ENCODE measurements at places on chromosomes 12 and 14.

- H3K27ac ChIP-seq = no peak overlapping the region
- H3K4me3 ChIP-seq = no peak overlapping the region
- no peaks in the 10 kb centered on the region for H3K36me3 ChIP-seq
Observed at GRCh38 chr12:90216815-90217214, 508.2 kb upstream of the ATP2B1 start.

DNA sequence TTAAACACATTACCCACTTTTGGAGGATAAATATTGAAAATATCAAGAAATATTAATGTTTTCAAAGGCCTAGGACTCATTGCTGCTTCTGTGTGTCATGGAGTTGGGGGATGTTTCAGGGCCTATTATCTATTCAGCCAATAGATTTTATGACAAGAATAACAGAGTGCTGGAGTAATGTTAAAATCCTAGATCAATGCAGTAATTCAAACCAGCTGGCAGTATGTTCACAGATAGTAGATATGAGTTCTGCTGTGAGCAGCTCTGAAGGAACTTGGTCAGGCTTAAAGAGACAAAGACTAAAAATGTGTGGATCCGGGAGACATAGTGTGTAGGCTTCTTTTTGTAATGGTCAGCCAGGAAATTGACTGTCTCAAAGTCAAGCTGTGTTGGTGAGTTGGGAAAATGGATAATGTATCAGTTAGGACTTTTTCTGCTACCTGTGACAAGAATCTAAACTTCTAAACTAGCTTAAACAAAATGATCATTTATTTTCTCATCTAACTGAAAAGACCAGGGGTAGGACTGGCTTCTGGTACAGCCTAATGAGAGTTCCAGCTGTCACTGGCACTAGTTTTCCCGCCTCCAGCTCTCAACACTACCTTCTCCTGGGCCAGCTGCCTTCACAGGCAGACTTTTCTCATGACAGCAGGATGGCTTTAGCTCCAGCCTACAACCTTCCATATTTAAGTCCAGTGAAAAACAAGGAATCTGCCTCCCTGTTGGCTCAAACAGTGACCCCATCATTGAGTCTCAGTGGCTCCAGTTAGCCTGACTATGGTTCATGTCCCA lies 16.3 kb upstream of the POLR3B start:
- no peak for DNase-seq
- no peaks in the 10 kb centered on the region for H3K36me3 ChIP-seq
- H3K4me1 ChIP-seq = no peaks in the 10 kb centered on the region
- H3K27ac ChIP-seq = no peak overlapping the region
- H3K27me3 ChIP-seq = no peaks in the 10 kb centered on the region

DNA sequence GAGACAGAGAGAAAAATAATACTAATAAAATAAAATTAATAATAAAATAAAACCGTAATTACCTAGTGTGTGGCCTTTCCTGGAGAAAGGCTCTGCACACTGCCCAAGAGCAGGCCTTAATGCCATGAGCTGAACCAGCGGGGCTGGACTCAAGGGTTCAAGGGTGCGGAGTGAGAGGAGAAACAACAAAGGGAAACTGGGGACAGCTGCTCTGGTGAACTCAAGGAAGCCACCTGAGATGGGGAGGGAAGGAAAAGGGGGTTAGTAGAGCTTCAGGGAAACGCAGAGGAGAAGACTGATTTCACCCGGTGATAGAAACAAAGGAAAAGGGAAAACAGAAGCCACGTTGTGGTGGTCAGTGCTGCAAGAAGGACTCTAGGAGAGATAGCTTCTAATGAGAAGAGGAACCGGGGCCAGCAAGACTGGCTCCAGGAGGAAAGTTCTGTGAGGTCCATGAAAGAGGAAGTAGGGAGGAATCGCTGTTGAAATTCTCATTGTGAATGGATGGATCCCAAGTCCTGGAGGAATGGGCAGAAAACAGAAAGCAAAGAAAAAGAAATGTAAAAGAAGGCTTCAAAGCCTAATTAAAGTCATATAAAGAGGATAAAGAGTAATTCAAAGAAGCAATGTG lies 48.3 kb upstream of the BCL2L14 start:
- H3K27ac ChIP-seq = no peak overlapping the region
- no peak for DNase-seq
- H3K4me3 ChIP-seq = no peak overlapping the region
- no peaks in the 10 kb centered on the region for H3K36me3 ChIP-seq

GRCh38 chr12:3307389-3307788 lies 183.6 kb upstream of the PRMT8 start:
- no peaks in the 10 kb centered on the region for H3K4me1 ChIP-seq
- no peak overlapping the region for H3K4me3 ChIP-seq
- H3K27ac ChIP-seq = no peak overlapping the region
- DNase-seq = no peak

GRCh38 chr12:130339951-130340350 lies 2.3 kb downstream of the PIWIL1 start:
- no peaks in the 10 kb centered on the region for H3K36me3 ChIP-seq
- H3K27me3 ChIP-seq = peaks cover 10% of the 10 kb centered on the region
- no peaks in the 10 kb centered on the region for H3K4me1 ChIP-seq

GRCh38 chr12:25482625-25483024 lies 70.5 kb downstream of the LMNTD1 start:
- H3K36me3 ChIP-seq = no peaks in the 10 kb centered on the region
- H3K4me1 ChIP-seq = no peaks in the 10 kb centered on the region
- no peak overlapping the region for H3K27ac ChIP-seq
- H3K27me3 ChIP-seq = no peaks in the 10 kb centered on the region
- DNase-seq = no peak

DNA sequence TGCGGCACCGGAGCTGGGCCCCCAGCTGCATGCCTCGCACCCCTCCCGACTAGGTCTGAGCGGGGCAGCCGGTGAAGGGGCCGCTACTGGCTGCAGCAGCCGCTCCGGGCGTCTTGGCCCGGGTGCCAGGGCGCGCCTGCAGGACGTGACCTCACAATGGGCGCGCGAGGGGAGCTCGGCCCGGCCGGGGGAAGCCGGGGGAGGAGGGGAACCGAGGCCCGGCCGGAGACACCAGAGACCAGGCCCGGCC lies 353 bp downstream of the BAG5 start:
- H3K4me3 ChIP-seq = peak overlapping the region; percentile 97
- peaks cover 8% of the 10 kb centered on the region for H3K36me3 ChIP-seq
- H3K27ac ChIP-seq = peak overlapping the region; percentile 99
- DNase-seq = peak; percentile 78
- no peaks in the 10 kb centered on the region for H3K27me3 ChIP-seq

DNA sequence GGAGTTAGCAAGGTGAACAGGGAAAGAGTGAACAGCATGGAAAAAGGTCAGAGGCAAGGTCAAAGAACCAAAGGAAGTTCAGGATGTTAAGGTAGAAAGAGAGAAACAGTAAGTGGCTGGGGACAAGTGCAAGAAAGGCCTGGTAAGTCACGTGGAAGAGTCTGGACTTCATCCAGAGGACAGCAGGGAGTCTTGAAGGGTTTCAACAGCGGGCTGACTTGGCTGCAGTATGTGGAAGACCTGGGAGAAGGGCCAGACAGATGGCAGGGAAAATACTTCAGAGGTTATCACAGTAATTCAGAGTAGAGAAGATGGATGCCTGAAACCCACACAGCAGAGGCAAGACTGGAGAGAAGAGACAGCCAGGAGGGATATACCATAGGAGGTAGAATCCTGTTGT lies 34.0 kb downstream of the CIT start:
- H3K36me3 ChIP-seq = peaks cover 11% of the 10 kb centered on the region
- H3K4me3 ChIP-seq = no peak overlapping the region
- H3K4me1 ChIP-seq = no peaks in the 10 kb centered on the region
- no peaks in the 10 kb centered on the region for H3K27me3 ChIP-seq
- H3K27ac ChIP-seq = no peak overlapping the region
- DNase-seq = no peak

DNA sequence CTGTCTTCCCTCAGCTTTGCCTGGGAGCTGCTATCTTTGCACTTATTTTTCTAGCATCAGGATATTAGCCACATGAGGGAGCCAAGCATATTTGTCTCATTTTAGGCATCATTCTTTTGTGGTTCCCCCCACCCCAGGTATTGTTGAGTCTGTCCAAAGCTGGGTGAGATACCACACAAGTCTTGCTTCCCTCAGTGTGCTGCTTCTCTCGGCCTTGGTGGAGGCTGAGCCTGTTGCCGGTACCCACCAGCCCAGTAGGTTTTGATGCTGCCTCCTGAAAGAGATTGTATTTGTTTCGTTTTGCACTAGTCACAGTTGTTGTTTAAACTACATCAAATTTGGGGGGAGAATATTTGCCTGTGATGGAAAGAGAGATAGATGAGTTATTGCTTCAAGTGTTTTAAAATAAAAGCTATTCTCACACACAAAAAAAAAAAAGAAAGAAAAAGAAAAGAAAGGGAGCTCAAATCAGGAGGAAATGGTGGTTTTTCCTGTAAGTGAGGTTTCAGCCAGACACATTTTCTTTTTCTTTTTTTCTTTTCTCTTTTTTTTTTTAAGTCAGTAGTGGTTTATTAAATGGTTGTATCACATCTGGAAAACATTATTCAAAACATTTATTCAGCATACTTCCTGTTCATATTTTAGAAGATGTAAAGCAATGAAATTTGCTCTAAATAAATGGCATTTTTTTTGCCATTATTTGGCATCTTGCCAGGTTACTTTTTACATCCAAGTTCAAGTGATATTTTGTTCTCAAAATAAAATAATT lies 58.5 kb downstream of the SLC4A8 start:
- no peak overlapping the region for H3K27ac ChIP-seq
- no peaks in the 10 kb centered on the region for H3K36me3 ChIP-seq
- no peaks in the 10 kb centered on the region for H3K4me1 ChIP-seq
- H3K27me3 ChIP-seq = no peaks in the 10 kb centered on the region
- no peak overlapping the region for H3K4me3 ChIP-seq

- no peaks in the 10 kb centered on the region for H3K36me3 ChIP-seq
- no peaks in the 10 kb centered on the region for H3K27me3 ChIP-seq
- H3K4me3 ChIP-seq = no peak overlapping the region
- no peaks in the 10 kb centered on the region for H3K4me1 ChIP-seq
- no peak for DNase-seq
- no peak overlapping the region for H3K27ac ChIP-seq
Observed at GRCh38 chr12:94983321-94983720, 20.2 kb downstream of the NDUFA12 start.

GRCh38 chr12:131102493-131102931 lies 148.8 kb downstream of the ADGRD1 start:
- H3K27ac ChIP-seq = no peak overlapping the region
- H3K36me3 ChIP-seq = no peaks in the 10 kb centered on the region
- no peaks in the 10 kb centered on the region for H3K27me3 ChIP-seq
- peaks cover 18% of the 10 kb centered on the region for H3K4me1 ChIP-seq
- no peak for DNase-seq

GRCh38 chr12:31491841-31492598 lies 98.9 kb downstream of the DENND5B start:
- no peaks in the 10 kb centered on the region for H3K4me1 ChIP-seq
- H3K27ac ChIP-seq = no peak overlapping the region
- no peak overlapping the region for H3K4me3 ChIP-seq
- H3K36me3 ChIP-seq = no peaks in the 10 kb centered on the region

DNA sequence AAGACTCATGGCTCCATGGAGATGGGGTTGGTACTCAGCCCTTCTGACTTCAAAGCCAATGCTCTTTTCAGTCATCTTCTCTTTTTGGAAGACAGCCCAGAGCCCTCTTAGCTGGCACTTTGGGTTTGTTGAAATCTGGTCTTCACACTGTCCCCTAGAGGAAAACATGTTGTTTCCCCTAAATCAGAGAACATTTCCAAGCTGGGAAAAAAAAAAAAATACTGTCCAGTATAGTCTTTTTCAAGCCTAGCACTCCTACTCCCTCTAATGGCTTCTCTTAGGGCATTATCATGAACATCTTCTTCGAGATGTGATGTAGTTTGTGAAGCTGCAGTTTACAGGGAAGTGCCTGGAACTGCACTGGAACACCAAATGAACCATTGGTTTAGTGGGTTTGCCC lies 3.0 kb upstream of the ZC3H14 start:
- peak; percentile 39 for DNase-seq
- H3K4me1 ChIP-seq = peaks cover 15% of the 10 kb centered on the region
- H3K27ac ChIP-seq = no peak overlapping the region
- peaks cover 9% of the 10 kb centered on the region for H3K36me3 ChIP-seq

DNA sequence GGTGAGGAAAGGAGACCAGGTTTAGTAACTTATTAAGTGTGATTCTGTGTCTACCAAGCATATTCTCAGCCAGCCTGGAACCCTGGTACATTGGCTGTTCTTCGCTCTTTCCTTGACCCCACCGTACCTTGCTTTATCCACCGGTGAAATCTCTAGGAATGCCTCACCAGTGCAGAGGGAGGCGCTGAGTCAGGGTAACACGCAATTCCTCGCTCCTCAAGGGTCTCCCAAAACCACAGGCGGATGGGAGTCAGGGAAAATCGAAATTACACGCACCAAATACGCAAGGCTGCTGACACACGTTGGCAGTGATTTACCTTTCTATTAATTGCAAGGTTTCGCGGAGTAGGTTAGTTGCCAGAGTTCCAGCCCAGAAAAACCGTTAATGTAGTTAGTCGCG lies 845 bp downstream of the L3HYPDH start:
- peaks cover 10% of the 10 kb centered on the region for H3K4me1 ChIP-seq
- H3K27me3 ChIP-seq = no peaks in the 10 kb centered on the region
- H3K27ac ChIP-seq = no peak overlapping the region
- H3K36me3 ChIP-seq = peaks cover 11% of the 10 kb centered on the region
- peak overlapping the region; percentile 74 for H3K4me3 ChIP-seq
- no peak for DNase-seq

DNA sequence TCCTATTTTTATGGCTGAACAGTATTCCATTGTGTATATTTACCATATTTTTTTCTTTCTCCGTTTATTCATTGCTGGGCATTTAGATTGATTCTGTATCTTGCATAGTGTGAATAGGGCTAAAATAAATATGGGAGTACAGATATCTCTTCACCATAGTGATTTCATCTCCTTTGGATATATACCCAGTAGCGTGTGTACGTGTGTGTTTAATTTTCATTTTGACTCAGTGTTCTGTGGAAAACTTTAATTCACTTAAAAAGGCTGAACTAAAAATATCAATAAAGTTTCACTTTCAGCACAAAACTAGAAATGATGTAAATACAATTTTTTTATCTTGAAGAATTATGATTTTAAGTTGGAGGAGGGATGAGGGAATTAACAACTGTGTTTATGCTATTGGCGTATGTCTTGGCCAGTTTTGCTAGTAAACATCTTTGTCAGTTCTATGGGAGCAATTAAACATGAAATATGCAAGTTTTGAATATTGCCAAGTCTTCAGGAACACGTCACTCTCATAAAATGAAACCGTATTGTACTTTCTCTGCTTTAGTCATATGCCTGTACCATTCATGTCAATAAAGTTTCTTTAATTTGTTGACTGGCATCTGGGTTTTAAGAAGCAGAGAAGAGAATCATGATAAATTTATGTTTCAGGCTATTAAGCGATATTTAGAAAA lies 99.8 kb downstream of the PTGER2 start:
- DNase-seq = no peak
- H3K27me3 ChIP-seq = no peaks in the 10 kb centered on the region
- peaks cover 2% of the 10 kb centered on the region for H3K4me1 ChIP-seq
- no peaks in the 10 kb centered on the region for H3K36me3 ChIP-seq
- H3K4me3 ChIP-seq = no peak overlapping the region

DNA sequence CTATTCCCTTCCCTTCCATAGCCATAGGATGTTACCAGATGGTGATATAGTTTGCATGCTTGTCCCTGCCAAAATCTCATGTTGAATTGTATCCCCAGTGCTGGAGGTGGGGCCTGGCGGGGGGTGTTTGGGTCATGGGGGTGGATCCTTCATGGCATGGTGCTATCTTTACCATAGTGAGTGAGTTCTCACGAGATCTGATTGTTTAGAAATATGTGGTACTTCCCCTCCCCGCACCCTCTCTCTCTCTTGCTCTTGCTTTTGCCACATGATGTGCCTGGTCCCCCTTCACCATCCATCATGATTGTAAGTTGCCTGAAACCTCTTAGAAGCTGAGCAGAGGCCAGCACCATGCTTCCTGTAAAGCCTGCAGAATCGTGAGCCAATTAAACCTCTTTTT lies 181.3 kb downstream of the CAND1 start:
- no peaks in the 10 kb centered on the region for H3K36me3 ChIP-seq
- DNase-seq = no peak
- no peak overlapping the region for H3K4me3 ChIP-seq
- peaks cover 7% of the 10 kb centered on the region for H3K4me1 ChIP-seq
- no peak overlapping the region for H3K27ac ChIP-seq
- H3K27me3 ChIP-seq = peaks cover 45% of the 10 kb centered on the region

All from neural progenitor cell (in vitro differentiated cells).